Stimulated activated CD8-positive, alpha-beta memory T cell treated with anti-CD3 and anti-CD28 coated beads, Interleukin-2, amount 100 ng/mL, for 48 hours (primary cell): ENCODE measurements at places on chromosomes 12 and 14.

- DNase-seq = no peak
Measured at GRCh38 chr14:71472356-71473340, 459.6 kb upstream of the RGS6 start.

DNA sequence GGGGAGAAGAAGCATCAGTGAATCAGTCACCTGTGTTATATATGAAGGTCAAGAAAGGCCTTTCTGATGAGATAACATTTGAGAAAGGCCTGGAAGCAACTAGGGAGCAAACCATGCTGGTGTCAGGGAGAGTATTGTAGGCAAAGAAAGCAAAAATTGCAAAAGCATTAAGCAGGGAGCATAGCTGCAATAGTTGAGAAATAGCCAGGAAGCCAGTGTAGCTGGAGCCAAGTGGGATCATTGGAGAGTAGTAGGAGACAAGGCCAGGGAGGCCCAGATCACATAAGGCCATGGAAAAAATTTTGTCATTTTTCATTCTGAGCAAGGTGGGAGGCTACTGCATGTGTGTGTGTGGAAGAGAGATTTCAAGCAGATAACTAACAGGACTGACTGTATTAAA lies 18.8 kb upstream of the MAGOHB start:
- DNase-seq = no peak

- DNase-seq = peak; percentile 43
Measured at GRCh38 chr14:105019861-105020814, 745 bp downstream of the CDCA4 start.

DNA sequence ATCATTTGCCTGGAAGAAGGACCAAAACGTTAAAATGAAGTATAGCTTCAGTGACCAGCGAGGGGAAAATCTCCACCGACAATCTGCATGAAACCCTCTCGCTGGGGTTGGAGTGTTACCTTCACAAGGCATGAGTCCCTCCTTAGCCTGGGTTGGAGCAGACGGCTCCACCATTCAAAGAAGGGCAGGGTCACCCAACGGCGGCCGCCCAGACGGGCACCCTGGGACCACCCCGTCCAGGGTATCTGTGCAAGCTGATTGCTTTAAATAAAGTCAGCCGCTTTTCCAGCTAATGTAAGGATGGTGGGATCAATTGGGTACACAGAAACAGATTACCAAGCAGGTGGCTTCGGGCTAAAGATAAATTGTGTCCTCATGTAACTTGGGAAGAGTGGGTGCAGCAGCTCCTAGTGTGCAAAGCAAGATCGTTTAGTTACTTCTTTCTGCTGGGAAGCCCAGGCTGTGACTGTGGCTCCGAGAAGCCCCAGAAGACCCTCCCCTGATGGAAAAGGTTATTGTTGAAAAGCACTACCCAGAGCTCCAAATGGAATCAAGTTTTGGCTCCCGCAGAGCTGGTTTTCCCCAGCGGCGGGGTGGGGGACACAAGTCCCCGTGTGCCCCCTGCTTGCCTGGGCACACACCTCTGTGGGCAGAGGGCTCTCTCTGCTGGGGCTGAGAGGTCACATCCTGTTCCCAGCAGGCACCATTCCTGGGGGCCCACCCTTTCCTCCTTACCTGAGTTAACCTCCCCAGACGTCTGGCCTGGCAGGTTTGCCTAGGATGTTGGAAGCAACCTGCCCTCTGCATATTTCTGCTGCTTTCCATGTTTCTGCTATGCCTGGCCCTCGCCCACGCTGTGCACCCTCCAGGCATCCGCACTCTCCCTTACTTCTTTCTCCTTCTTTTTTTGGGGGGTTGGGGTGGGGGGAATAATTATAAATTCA lies 318.6 kb upstream of the DIO3 start:
- no peak for DNase-seq
